Cardiac ventricle fibroblast (primary cell): ENCODE measurements at places on chromosomes 1 and 21. TPM values are rescaled to one million over a fixed set of nuclear protein-coding genes. Genes with fewer than 3 reads are reported as not detected.

The S100A7A gene
- not detected in 2 replicates for total RNA-seq

The ANKRD45 gene
- not detected in 2 replicates for total RNA-seq

The S100A14 gene
- not detected in 2 replicates for total RNA-seq

The MX2 gene
- total RNA-seq: 6.3 and 9.9 TPM in 2 replicates

The GBP6 gene
- total RNA-seq: not detected in 2 replicates

The LRRC8B gene
- 3.2 and 4.9 TPM in 2 replicates for total RNA-seq

The TSPEAR gene
- not detected in 2 replicates for total RNA-seq

The GJB4 gene
- total RNA-seq: not detected in 2 replicates

The ZDHHC18 gene
- 4.1 and 10.5 TPM in 2 replicates for total RNA-seq

The C4BPA gene
- total RNA-seq: not detected in 2 replicates

The C1orf94 gene
- not detected in 2 replicates for total RNA-seq

The CADM3 gene
- total RNA-seq: 185 and 186 TPM in 2 replicates

The DTL gene
- total RNA-seq: 0.87 and 1.4 TPM in 2 replicates

The EFNA3 gene
- 1.2 and 1.8 TPM in 2 replicates for total RNA-seq

The BTBD8 gene
- 2.1 and 3.3 TPM in 2 replicates for total RNA-seq

The AGBL4 gene
- not detected in 2 replicates for total RNA-seq

The PPM1J gene
- total RNA-seq: 0.54 and 1.6 TPM in 2 replicates

The COL11A1 gene
- total RNA-seq: 0.06 and 0.10 TPM in 2 replicates

The C1orf87 gene
- total RNA-seq: not detected in 2 replicates

The IL12RB2 gene
- not detected in 2 replicates for total RNA-seq

The EVA1B gene
- 196 and 276 TPM in 2 replicates for total RNA-seq

The ASPM gene
- 2.9 and 3.0 TPM in 2 replicates for total RNA-seq

The CLCNKB gene
- not detected in 2 replicates for total RNA-seq

The NPHS2 gene
- not detected in 2 replicates for total RNA-seq

The CCDC30 gene
- total RNA-seq: 0.49 and 0.81 TPM in 2 replicates

The CAMK1G gene
- not detected in 2 replicates for total RNA-seq

The CGN gene
- total RNA-seq: not detected in 2 replicates

The SPRR1B gene
- total RNA-seq: not detected in 2 replicates

The FCRL6 gene
- total RNA-seq: not detected in 2 replicates

The BRDT gene
- not detected in 2 replicates for total RNA-seq

The RCC2 gene
- total RNA-seq: 27.2 and 30.6 TPM in 2 replicates

The CLCA1 gene
- not detected in 2 replicates for total RNA-seq

The B3GALT5 gene
- not detected in 2 replicates for total RNA-seq

The OR10J1 gene
- not detected in 2 replicates for total RNA-seq

The GREM2 gene
- not detected in 2 replicates for total RNA-seq

The KRTAP13-2 gene
- not detected in 2 replicates for total RNA-seq

The SPRR2E gene
- total RNA-seq: not detected in 2 replicates

The TDRD5 gene
- not detected in 2 replicates for total RNA-seq

The KLF17 gene
- total RNA-seq: 0.37 TPM in 1 of 2 replicates, not detected in the other
